ENCODE measurements at places on chromosomes 13 and 19.

- DNase-seq, result peak; percentile 56
Observed at GRCh38 chr13:80871481-80871880, 530.6 kb upstream of the SPRY2 start.

GRCh38 chr19:18650468-18651041, 13.7 kb downstream of the KLHL26 start:
- peak; percentile 52 for DNase-seq

DNA sequence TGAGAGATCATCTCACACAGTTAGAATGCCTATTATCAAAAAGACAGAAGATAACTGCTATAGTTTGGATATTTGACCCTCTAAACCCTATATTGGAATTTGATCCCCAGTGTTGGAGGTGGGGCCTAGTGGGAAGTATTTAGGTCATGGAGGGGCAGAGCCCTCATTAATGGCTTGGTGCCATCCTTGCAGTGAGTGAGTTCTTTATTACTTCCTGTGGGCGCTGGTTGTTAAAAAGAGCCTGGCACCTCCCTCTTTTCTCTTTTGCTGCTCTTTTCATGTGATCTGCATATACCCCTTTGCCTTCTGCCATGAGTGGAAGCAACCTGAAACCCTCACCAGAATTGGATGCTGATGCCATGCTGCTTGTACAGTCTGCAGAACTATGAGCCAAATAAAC, 66.8 kb downstream of the TDRD3 start:
- no peak for DNase-seq

DNA sequence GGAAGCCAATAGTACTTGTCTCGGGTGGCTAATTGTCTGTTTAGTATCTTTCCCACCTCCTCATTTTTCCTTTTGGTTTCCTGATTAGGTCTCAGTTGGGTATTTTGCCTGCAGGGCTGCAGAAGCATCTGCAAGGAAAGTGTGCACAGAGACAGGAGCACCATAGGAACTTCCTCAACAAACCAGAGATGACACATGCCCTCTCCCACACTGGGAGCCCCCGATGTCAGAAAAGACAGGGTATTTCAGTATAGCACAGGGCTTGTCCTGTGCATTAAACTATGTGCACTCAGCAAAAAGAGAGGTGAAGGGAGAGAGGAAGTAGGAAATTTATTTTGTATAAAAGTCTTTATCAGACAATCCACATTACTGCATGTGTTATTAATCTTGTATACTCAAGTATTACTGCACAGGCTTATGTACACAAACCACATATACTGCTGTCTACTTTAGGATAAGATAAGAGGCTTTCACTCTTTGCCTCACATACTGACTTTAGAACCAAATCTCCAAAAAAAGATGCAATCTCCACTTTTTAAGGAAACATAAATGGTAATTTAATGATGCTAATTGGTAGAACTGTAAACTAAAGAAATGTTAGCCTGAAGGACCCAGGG, 501.0 kb downstream of the FOXO1 start:
- DNase-seq, result no peak

- DNase-seq, result no peak
Observed at GRCh38 chr13:113766035-113766800, 7.2 kb downstream of the TMEM255B start.

- no peak for DNase-seq
Observed at GRCh38 chr13:20369886-20370361, 137.8 kb upstream of the GJB6 start.

GRCh38 chr13:99982731-99983498, 1.3 kb downstream of the ZIC2 start:
- DNase-seq, result no peak

GRCh38 chr13:101545521-101545920, 93.0 kb downstream of the ITGBL1 start:
- peak; percentile 26 for DNase-seq

- DNase-seq, result no peak
Observed at GRCh38 chr19:11256189-11256588, 6.1 kb downstream of the DOCK6 start.

- DNase-seq, result no peak
Observed at GRCh38 chr13:99367663-99368448, 60.7 kb upstream of the GPR183 start.

DNA sequence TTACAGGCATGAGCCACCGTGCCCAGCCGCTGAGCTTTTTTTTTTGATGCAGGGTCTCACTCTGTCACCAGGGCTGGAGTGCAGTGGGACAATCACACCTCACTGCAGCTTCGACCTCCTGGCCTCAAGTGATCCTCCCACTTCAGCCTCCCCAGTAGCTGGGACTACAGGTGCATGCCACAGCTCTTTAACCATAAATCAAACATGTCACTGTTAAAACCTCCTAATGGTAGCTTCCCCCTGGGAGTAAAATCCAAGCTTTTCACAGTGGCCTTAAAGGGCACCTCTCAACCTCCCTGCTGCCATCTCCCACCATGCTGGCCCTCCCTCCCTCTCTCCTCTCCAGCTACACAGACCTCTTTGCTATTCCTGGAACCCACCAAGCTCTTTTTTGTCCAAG, 2.0 kb upstream of the GNG14 start:
- DNase-seq, result no peak

DNA sequence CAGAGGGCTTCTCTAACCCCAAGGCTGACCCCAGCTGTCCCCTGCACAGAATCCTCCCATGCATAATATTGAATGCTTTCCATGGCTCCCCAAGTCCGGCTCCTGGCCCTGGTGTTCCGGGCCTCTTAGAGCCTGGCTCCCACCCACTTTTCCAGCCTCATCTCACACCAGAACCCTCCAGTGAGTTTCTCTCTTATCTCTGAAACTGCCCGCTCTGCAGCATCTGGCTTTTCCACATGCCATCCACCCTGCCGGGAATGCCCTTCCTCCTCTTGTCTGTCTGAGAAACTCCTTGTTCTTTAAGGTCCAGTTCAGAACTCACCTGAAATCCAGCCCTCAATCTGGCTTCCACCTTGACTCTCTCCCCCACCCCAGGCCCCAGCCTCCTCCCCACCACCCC, 6.8 kb downstream of the SYNGR4 start:
- no peak for DNase-seq

GRCh38 chr19:56765137-56765536, 75.4 kb downstream of the PEG3 start:
- no peak for DNase-seq

DNA sequence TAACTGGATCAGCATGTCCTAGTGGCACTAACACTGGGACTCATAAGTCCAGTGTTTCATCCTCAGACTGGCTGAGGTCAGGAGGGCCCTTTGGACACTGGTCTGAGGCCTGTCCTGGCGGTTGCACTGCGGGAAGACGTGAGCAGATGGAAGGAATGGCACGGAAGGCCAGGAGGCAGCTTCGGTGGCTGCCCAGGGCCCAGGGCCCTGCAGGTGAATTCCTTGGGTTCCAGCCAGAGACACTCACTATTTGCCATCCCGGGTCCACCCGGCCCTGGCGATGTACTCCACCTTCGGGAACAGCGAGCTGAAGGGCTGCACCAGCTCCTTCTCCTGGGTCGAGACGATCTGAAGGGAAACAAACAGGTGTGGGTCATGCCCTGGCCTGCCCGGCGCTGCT, 26.3 kb downstream of the DPP9 start:
- no peak for DNase-seq

DNA sequence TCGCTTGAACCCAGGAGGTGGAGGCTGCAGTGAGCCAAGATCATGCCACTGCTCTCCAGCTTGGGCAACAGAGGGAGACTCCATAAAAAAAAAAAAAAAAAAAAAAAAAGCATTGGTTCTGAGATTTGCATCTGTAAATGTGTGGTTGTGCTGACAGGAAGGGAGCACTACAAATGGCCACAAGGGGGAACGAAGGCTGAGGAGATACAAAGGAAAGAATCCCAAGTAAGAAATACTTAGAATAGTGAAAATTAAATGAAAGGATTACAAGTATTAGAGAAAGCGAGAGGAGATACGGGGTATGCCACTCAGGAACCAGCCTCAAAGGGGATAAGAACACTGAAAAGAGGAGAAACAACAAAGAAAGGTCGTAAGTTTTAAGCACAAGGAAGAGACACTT, 284.9 kb downstream of the KLF12 start:
- DNase-seq, result peak; percentile 58

- DNase-seq, result no peak
Observed at GRCh38 chr13:29760544-29760943, 89.9 kb downstream of the UBL3 start.

DNA sequence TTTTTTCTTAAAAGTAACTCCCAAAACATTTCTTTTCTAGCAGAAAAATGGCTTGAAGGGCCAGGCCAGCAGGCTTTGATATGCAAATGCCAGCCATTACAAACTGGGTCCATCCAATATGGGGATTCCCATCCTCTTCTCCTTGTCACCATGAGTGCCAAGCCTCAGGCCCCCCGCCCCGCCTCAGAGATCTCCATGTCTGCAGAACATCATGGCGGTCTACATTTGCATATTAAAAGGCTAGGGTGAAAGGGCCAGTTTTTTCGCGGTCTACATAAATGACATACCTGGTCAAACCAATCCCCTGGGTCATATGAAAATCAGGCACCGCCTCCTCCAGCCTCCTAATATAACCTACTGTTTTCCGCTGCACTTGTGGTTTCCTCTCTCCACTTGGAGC, 1327.6 kb downstream of the UQCRFS1 start:
- DNase-seq, result no peak

DNA sequence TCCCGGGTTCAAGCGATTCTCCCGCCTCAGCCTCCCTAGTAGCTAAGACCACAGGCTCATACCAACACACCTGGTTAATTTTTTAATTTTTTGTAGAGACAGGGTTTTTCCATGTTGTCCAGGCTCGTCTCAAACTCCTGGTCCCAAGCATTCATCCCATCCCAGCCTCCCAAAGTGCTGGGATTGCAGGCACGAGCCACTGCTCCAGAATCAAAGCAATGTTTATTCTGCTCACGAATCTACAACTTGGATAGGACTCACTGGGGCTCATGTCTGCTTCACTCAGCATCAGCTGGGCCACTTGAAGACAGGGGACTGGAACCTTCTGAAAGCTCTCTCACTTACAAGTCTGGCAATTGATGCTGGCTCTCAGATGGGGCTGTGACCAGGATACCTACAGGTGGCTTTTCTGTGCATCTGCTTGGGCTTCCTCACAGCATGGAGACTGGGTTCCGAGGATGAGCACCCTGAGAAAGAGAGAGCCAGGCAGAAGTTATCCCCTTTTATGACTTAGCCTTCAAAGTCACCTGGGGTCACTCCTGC, 8.2 kb upstream of the ZNF792 start:
- no peak for DNase-seq

DNA sequence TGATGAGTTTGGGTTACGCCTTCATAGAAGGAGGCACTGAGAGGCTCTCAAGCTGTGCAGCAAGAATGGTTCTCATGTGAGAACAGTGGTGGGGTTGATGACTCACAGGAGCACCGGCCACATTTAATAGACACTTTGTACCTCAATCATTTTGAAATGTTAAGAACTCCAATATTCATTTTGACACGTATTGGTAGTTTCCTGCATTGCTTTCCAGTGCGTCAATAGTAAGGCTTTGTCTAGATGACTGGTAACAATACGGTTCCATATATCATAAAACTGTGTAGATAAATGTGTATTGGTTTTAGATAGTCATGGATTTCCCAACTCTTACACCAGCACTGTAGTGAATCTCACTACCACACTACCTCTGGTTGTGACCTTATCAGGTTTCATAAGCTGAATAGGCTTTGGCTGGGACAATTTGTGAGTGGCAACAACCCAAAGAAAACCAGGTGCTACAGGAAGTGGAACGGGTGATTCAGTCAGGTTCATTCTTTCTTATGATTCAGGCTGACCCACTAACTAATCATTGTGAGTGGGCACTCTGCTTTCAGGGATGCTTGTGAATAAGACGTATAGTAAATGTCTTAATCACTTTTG, 362.6 kb downstream of the KLF5 start:
- DNase-seq, result peak; percentile 48

GRCh38 chr19:10432736-10433130, 12.4 kb downstream of the PDE4A start:
- no peak for DNase-seq

- no peak for DNase-seq
Observed at GRCh38 chr19:32651729-32652140, 23.2 kb downstream of the ANKRD27 start.

- DNase-seq, result no peak
Observed at GRCh38 chr13:102692491-102692826, 2.4 kb downstream of the METTL21C start.

- no peak for DNase-seq
Observed at GRCh38 chr19:17409990-17410389, 4.6 kb upstream of the BST2 start.

DNA sequence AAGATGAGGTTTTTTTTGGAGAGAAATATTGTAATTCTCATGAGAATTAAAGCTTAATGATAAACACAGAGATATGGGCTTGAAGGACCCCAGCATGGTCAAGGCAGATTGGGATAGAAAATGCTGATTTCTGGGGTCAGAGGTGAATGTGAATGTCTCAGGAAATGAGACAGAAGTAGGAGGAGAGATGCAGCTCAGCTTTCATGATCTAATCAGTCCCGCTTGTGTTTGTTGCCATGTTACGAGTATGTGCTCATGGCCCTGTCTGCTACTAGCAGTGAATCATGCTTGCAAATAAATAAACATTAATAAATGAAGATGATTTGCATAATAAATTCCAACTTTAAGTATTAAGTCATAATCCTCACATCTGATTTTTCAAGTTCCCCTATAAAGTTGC, 23.0 kb upstream of the NDFIP2 start:
- DNase-seq, result peak; percentile 87

DNA sequence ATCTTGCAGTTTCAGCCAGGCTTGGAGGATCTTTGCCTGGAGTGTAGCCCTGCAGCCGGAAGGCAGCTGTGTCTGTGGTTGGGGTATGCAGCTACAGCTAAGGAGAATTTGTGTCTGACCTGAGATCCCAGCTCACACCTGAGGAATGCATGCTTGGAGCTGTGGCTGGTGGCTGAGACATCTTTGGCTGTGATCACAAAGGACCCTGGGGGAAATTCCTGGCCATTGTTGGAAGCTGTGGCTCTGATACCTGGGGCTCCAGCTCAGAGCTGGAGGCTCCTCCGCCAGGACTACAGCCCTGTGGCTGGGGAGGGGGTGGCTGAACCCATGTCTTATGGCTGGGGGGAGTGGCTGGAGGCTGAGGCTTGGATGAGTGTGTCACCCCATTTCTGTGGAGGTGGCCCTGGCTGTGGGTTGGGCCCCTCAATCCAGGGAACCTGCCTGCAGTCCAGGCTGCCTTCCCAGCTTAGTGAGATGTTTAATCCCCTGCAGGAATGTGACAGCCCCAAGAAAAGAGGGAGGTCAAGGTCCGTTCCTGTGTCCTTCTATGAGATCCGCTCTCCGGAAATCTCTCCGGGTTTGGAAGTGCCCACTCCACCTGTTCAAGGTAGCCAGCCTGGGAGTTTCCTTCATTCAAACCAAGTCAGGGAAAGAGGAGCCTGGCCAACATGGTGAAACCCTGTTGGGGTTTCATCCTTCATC, 27.6 kb downstream of the ARHGEF18 start:
- no peak for DNase-seq
